ENCODE measurements at places on chromosomes 1 and 21. TPM values are rescaled to one million over a fixed set of nuclear protein-coding genes. Genes with fewer than 3 reads are reported as not detected.

LRRC38 gene
- total RNA-seq: not detected

FCRL3 gene
- total RNA-seq: not detected

PKN2 gene
- 58.8 TPM for total RNA-seq

KCNC4 gene
- 6.8 TPM for total RNA-seq

LCE3E gene
- total RNA-seq: not detected

SYCP1 gene
- not detected for total RNA-seq

ZBED6 gene
- total RNA-seq: 30.5 TPM

SCCPDH gene
- total RNA-seq: 55.1 TPM

TSNAX gene
- 28.9 TPM for total RNA-seq
